Activated CD8-positive, alpha-beta T cell treated with anti-CD3 and anti-CD28 coated beads, Interleukin-2, amount 10 ng/mL, durations not matched to agents 7 days and 5 days (primary cell): ENCODE measurements at places on chromosomes 2 and 18. TPM values are rescaled to one million over a fixed set of nuclear protein-coding genes. Genes with fewer than 3 reads are reported as not detected.

GULP1 gene
- not detected for total RNA-seq

HTR2B gene
- not detected for total RNA-seq

SLC5A6 gene
- total RNA-seq, result 41.5 TPM

DNA sequence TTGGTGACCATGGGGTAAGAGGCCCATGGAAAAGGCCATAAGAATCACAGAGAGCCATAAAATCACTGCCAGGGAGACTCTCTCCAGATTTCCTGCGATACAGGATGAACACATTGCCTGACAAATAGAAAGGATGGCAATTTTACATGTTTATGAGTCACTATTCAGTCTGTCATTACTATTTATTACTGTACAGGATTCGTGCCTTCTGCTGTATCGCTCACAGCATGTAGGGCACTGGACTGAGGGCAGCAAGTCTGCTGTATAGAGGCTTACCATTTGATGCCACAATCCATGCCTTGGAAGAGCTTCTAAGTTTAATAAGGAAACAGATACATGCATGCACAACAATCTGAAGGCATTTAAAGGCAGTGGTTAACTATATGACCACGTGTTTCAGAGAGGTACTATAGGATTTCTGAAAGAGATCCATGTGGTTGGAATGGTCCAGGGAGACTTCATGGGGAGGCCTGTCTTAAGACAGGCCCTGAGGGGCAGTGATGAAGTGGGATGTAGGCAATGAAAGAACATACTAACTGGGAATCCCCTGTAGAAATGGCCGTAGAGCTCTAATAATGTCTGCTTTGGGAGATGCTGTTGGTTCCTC lies 702.4 kb upstream of the RAB6C start:
- DNase-seq, result no peak

DNA sequence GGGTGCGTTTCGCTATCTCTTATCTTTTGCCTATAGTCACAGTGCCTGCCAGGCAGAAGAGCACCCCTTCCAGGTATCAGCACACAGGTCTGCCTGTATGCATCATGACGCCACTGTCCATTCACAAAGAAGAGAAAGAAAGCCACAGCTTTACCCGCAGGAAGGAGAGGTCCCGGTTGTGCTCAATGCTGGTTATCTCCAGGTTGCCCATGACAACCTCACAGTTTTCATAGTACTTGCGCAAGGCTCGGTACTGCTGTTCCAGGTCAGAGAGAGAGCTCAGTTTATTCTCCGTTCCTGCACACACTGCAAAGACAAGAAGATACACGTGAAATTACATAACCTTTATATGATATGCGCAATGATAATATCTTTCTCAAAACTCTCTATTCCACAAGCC lies 414.0 kb downstream of the ERBB4 start:
- no peak for DNase-seq
